ENCODE measurements at places on chromosomes 6 and 20.

- no peak for DNase-seq
These were observed 8.7 kb downstream of the GFRA4 start for GRCh38 chr20:3654326-3655130.

- DNase-seq: no peak
These were observed 44.1 kb upstream of the RIN2 start for GRCh38 chr20:19713822-19714578.

GRCh38 chr6:144809120-144809519 is 524.0 kb downstream of the UTRN start:
- DNase-seq: no peak

DNA sequence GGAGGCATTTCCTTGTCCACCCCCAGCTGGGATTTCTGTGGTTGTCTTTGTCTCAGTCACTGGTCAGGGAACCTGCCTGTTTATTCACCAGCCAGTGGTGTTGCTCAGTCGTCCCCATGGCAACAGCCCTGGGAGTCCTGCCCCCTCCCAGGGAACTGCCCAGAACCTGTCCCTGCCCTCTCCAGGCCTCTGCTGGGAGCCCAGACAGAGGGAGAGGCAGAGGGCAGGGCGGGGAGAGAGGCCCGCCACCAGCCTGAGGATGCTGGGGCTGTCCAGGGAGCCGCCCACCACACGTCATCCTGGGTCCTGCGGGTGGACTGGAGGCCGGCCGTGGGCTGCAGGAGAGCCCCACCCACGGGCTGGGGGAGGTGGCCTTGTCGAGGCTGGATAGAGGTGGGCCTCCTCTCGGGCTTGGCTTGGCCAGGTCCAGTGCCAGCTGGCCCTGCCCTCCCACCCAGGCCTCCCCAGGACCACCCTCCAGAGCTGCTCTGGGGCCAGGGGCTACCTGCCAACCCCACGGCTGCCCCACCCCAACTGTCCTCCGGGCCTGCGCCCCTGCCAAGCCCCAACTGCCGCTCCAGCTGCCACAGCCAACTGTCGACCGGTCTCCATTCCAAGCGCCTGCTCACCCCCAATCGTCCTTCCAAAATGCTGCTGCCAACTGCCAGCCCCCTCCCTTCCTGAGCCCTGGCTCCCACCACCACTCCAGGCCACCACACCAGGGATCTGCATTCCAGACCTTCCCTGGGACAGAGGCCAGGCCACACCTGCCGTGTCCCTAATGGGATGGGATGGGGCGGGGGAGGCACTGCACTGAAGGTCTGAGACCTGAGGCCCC is 4.2 kb upstream of the ZBTB46 start:
- no peak for DNase-seq

Data from activated naive CD4-positive, alpha-beta T cell treated with Interleukin-2 at 50 U/mL for 16 hours (primary cell).